ENCODE measurements at places on chromosomes 12 and 14.
A peak's percentile ranks its signal among the peaks of the same experiment; 100 is the strongest.

DNA sequence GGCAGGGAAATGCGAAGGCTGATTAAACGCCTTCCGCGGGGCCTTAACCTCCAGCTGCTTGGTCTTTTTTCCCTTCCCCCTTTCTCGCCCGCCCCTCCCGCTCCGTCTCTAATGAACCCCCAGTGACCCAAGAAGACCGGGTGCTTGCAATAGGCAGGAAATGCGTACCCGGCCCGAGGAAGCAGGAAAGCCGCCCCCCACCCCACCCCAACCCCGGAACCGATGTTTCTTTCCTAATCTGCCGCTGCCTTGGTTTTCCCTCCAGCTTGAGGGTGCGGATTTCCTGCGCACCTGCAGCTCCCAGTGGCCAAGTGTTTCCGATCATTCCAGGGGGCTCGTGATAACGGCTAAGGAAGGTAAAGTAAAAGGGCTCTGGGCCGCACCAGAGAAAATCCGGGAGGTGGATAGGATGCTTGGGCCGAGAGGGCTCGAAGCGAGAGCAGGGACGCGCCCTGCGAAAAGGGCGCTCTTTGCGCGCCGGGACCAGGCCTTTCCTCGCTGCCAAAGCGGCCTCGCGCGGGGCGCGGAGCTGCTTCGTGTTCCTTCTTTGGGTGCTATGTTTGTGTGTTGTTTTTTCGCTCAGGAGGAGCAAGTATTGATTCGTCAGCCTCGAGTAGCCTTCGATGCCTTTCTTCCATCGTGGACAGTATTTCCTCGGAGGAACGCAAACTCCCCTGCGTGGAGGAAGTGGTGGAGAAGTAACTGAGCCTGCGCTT, 983 bp downstream of the MYF6 start:
- no peak for DNase-seq

DNA sequence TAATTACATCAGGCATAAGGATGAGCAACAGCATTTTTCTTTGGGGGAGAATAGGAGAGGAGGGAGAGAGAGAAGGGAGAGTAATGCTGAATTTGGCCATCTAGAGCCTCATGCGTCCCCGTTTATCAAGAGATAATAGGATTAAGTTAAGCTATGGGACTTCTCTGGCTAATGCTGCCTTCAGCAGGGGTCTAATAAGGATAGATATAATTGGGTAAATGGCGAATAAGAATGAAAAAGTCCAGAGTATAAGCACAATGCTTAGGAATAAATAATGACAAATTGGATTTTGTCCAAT, 470.0 kb downstream of the EGLN3 start:
- no peak for DNase-seq

GRCh38 chr12:112862636-112863290, 44.0 kb upstream of the OAS1 start:
- no peak for DNase-seq

GRCh38 chr12:73342733-73343132, 1070.6 kb downstream of the TRHDE start:
- DNase-seq = no peak

- no peak for DNase-seq
Measured at GRCh38 chr14:74257941-74258763, 18.9 kb downstream of the VSX2 start.

DNA sequence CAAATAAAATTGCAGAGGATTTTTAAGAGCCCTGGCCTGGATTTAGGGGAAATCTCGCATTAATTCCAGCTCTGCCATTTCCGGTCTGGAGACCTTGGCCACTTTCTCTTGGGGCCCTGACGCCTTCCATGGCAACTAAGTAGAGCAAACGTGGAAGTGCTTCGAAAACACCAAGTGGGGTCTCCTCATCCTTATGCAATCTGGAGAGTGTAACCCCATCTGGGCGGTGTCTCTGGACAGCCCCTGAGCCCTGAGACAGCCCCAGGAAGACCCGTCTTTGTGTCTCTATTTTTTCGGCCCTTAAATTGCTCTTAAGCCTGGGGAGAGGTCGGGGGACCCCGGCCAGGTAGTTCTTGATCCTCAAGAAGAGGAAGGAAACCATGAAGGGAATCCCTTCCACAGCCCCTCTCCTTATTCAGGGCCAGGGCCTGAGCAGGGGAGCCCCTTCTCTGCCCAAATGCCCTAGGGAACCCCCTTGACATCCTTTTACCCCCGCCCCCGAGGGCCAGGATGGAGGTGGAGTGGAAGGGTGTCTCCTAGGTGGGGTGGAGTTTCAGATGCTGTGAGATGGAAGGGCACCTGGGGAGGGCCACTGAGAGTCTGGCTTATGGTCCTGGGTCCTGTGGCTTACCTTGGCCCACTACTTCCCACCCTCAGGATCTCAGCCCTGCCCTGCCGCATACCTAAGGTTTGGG, 17.6 kb upstream of the NR4A1 start:
- no peak for DNase-seq

- no peak for DNase-seq
Measured at GRCh38 chr12:12902036-12902435, 10.7 kb downstream of the GPRC5A start.

GRCh38 chr14:99408286-99408970, 72.2 kb downstream of the SETD3 start:
- no peak for DNase-seq

DNA sequence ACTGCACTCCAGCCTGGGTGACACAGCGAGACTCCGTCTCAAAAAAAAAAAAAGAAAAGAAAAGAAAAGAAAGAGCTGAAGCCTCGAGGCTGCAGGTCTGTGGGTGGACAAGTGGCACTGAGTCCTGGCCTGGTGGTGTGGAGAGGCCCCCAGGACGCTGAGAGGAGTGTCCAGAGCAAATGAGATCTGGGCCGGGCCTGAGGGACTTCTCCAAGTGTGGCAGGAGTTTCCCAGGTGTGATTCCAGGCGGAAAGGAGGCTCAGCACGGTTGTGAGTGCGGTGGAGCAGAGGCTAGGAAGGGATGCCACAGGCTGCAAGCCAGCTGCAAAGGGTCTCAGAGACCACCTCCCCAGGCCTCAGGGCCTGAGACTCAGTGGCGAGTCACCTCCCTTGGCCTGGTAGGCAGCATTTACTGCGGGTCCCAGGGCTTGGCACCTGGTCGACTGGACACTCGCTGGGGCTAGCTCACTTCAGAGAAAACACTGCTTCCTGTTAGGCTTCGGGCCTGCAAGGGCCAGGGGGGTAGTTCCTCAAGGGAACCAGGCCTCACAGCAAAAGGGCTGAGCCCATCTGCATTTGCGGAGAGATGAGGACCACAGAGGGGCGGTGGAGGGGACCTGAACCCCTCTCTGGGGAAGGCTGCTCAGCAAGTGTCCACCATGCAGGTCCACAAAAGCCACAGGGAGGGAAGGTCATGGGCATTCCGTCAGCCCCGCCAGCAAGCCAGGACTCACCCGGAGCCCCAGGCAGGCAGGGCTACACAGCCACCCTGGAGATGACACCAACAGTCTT, 11.7 kb downstream of the TTC7B start:
- no peak for DNase-seq

GRCh38 chr12:2177003-2177402, 124.2 kb downstream of the CACNA1C start:
- DNase-seq = no peak

DNA sequence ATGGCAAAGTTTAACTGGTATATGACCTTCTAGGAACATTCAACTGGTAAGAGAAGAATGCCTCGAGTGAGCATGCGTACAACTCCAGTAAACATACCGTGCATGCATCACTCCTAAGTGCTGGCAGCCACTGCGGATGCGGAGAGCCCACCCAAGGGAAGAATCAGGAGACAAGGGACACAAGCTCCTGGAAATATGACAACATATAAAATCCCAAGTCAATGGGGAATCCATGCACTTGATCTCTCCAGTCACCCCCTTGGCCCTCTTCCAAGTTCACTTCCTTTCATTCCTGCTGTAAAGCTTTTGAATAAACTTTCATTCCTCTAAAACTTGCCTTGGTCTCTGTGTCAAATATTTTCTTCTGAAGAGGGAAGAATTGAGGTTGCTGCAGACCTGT, 168.7 kb upstream of the TMCC3 start:
- no peak for DNase-seq

DNA sequence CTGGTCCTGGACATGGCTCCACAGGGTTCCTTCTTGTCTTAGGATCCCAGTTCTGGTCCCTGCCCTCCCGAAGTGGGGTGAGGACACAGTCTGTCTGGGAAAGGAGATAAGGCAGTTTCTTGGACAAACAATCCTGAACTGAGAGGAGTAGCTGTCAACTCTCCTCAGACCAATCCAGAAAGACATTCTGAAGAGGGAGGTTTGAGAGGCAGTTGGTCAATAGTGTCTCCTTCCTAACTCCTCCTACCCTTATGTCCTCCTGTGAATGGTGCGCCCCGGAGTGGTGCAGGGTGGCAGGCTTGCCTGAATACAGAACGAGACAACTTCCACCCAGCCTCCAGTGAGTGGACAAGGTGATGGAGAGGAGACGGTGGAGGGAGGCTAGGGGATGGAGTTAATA, 15.4 kb upstream of the ASIC1 start:
- DNase-seq = no peak

DNA sequence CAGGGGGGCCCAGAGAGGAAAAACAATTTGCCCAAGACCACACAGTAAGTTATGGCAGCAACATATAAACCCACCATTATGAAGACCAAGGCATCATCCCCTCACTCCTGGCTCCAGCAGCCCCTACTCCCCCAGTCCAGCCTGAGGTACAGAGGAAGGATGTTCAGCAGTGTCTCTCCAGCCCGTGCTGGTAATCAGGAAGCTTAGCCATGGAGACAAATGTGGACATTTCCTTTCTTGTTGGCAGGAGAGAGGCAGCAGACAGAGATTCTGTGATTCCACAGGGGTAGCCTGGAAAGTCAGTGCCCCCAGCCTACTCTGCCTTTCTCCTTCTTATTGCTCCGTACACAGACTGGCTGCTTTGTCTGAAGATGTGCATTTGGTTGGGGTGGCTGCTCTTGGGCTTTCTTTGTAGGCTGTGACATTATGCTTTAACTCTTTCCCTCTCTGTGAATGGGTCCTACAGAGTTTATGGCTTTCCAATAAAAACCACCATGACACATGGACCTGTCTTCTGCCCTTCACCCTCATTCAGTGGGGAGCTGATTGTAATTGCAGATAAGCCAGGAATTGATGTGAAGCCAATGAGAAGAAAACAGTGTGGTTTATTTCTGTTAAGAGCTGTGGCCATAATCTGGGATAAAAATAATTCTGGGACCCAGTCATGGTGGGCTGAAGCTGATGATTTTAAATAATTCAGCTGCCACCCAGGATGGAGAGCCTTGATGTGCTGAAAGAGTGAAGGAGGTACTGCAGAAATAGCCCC, 3.4 kb downstream of the RPH3A start:
- no peak for DNase-seq

DNA sequence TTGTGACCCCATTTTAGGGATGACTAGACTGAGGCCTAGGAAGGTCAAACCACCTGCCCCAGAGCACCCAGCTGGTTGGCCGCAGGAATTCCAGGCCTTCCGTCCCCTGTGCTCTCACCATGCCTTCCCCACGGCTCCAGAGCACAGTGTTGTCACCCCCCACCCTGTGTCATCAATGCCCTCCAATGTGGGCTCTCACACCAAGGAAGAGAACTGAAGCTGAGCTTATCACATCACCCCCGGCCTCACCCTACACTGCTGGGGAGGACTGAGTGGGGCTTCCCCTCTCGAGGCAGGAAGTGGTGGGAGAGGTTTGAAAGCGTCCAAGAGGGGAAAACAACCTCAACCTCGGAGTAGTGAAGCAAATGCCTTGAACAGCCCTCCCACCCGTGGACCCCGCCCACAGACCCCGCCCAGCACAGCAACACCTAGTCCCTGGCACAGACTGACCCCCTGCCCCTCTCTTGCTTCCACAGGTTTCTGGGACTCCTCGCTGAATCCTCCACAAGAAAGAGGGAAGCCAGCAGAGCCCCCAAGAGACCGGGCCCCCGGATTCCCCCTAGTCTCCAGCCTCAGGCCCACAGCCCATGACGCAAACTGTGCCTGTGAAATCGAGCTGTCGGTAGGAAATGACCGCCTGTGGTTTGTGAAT, 97.2 kb downstream of the LGMN start:
- no peak for DNase-seq

GRCh38 chr14:33933386-33933933, 17.4 kb downstream of the EGLN3 start:
- no peak for DNase-seq

GRCh38 chr14:102323102-102323501, 3.6 kb downstream of the ZNF839 start:
- peak; percentile 67 for DNase-seq

- peak; percentile 35 for DNase-seq
Measured at GRCh38 chr14:102805371-102805891, 28.2 kb downstream of the TRAF3 start.

DNA sequence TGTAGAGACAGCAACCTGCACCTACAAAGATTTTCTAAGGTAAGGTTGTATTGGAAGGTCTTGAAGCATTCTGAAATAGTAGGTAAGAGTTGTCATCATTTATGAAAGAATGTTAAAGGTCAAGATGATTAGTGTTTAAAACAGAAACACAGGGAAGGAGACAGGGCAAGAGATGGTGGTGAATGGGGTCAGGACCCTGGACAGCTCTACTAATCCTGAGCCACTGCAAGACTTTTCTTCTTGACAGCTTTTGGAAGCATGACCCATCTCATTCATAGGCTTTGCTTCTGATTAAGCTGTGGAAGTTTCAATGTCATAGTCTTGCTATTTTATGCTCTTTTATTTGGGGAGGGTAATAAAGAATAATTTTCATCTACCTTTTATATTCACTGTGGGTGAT, 75.5 kb upstream of the CAND1 start:
- DNase-seq = peak; percentile 5

DNA sequence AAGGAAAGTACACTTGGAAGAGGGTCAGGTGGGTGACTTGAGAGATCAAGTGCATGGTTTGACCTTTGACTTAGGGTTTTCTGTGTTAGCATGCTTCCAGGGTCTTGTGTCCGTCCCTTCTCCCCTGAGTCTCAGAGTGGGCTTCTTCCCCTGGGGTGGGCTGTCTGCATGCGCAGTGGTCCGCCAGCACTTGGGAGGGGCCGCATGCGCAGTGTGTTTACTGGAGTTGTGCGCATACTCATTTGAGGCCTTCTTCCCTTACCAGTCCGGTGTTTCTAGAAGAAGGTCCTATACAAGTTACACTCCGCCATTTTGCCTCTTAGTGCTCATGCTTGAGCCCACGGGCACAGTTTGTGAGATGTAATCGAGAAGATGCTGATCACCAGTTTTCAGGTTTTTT, 58.5 kb downstream of the RIN3 start:
- DNase-seq = no peak

DNA sequence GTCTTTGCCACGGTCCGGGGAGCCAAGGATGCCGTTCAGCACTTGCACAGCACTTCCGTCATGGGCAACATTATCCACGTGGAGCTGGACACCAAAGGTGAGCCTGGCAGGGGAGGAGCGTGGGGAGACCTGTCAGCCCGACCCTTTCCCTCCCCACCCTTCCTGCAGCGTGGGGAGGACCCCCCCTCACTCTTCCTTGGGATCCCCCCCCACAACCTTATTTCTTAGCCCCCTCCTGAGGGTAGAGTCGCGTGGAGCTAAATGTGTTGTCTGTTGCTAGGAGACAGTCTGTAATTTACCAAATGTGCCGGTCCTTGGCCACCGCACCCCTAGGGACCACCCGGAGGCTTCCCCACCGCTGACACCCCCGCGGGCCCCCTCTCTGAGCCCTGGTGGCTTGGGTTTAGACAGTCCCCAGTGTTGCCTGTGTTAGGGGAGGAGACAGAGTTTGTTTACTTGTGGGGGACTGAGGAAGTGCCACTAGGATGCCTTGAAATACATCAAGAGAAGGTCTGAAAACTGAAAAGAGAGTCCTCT, 2.3 kb downstream of the SETD1B start:
- DNase-seq = no peak

Measured in AG08396 (cell line).